Jurkat, Clone E6-1 (cell line): ENCODE measurements at places on chromosomes 13 and 19.

DNA sequence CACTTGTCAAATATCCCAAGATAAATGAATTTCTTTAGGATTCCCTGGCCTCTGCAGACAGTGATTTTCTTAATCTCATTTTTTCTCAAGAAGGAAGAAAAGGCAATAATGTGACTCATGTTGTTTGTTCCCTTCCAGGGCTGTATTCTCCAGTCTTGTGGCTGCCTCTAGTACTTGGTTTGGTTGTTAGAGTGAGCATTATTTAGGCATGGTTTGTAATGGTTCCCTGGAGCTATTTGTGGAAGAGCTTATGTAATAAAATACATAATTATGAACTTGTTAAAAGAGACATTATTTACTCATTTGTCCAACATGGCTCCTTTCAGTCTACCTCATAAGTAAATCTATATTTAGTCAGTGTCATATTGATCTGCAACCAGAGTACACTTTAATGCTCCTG lies 270.4 kb downstream of the DCT start:
- DNase-seq: no peak

DNA sequence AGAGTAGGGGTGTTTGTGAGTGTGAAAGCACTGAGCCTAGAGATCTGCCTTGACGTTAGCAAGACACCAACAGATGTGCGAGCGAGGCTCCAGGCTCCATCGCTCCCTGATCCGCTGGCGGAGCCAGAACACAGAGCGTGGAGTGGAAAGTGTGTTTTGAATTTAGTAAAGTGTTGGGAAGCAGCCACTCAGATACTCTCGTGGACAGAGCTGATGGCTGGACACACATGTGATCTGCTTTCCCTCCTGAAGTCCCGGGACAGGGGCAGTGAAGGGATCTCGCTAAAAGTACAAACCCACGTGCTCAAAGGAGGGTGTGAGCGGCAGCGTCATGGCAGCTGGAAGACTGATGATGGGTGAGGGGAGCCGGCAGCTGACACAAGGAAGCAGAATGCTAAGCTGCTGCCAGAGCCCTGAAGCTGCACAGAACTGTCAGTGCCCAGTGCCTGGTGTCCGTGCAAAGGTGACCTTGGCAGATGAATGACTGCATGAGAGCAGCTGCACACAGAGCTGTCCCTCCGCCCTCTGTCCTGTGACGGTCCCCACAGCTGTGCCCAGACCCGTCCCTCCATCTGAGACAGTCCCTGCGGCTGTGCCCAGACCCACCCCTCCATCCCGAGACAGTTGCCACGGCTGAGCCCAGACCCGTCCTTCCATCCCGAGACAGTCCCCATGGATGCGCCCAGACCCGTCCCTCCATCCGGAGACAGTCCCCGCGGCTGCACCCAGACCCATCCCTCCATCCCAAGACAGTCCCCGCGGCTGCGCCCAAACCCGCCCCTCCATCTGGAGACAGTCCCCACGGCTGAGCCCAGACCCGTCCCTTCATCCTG lies 29.6 kb upstream of the TMEM255B start:
- DNase-seq: no peak

GRCh38 chr19:40689339-40690049 lies 957 bp downstream of the NUMBL start:
- peak; percentile 39 for DNase-seq

DNA sequence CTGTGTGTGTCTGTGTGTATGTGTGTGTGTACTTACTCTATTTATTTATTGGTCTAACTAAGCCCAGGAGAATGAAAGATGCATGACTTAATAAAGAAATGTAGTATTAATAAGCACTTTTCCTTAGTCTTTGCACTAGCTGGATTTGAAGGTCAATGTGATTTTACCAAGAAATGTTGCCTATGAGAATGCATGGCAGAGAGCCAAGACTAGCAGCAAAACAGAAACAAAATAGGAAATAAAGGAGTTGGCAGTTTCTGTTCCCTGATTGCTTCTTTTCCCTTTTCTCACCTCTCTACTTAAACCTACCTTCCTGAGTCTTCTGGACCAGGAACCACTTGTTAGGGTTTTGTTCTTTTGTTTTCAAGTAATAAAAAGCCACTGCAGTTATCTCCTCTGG lies 286.1 kb downstream of the KCTD12 start:
- no peak for DNase-seq

DNA sequence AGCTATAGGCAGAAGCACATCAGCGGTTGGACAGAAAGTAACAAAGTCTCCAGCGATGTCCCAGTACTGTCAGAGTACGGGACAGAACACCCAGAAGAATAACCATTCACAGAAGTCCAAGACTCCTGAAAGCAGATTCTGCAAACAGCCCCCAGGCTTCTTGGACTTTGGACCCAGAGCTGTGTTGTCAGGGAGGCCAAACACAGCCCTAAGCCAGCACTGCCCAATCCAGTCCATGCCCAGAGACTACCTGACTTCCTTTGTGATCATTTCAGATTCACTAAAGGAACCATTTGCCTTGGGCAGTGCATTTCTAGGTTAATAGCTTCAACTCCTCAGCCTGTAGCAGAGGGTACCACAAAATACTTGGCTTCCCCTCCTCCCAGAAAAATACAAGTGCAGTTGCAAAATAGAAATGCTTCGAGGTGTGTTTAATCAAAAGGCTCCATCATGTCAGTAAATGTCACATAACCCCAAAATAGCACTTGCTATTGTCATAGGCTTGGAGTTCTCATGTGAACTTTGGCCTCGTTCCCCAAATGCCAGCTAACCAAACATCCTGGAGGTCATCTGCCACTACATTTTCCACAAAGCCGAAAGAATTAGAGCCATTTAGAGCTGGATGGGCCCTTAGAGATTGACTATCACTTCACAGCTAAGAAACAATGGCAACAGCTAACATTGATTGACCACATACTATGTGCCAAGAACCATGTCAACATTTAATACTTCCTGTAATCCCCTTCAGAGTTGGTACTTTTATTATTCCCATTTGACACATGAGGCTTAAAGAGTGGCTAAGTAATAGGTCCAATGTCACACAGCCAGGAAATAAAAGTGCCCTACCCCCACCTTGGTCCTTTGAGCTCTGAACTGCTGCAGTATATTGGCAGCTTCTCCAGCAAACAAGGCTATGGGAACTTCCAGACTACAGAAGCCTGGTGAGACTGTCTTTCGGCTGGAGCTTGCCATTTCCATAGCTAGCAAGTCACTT lies 329.9 kb downstream of the FOXO1 start:
- no peak for DNase-seq

DNA sequence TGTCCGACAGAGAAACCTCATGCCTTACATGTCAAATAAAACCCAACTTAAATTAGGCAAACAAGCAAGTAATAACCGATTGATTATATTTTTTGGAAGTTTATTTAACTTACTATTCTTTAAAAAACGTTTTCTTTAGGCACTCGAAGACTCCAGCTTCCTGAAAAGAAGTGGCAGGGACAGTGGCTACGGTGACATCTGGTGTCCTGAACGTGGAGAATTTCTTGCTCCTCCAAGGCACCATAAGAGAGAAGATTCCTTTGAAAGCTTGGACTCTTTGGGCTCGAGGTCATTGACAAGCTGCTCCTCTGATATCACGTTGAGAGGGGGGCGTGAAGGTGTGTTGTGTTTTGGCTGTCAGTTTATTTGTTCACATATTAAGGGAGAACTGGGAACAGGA lies 164.4 kb downstream of the LMO7 start:
- DNase-seq: no peak

- DNase-seq: no peak
Measured at GRCh38 chr19:32063601-32064000, 281.8 kb upstream of the ZNF507 start.

DNA sequence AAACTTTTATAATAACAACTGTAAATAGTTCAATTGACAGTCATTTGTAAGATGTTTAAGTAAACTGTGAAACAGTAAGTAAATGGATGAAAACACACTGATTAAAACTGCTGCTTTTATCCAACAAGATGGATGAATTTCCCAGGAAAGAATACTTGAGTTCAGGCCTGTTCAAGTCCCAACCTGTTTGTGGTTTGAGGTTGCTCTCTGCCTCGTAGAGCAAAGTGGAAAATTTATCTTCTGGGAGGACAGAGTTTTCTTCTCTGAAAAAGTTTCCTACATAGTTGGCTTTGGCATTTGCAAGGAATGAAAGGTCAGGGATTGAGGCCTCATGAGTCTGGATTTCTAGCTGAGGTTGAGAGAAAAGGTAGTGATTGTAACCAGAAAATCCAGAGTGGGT lies 15.2 kb upstream of the ZNF543 start:
- no peak for DNase-seq

- DNase-seq: no peak
Measured at GRCh38 chr13:75390229-75390628, 91.7 kb downstream of the TBC1D4 start.

- DNase-seq: no peak
Measured at GRCh38 chr13:26503826-26504594, 53.5 kb upstream of the WASF3 start.

DNA sequence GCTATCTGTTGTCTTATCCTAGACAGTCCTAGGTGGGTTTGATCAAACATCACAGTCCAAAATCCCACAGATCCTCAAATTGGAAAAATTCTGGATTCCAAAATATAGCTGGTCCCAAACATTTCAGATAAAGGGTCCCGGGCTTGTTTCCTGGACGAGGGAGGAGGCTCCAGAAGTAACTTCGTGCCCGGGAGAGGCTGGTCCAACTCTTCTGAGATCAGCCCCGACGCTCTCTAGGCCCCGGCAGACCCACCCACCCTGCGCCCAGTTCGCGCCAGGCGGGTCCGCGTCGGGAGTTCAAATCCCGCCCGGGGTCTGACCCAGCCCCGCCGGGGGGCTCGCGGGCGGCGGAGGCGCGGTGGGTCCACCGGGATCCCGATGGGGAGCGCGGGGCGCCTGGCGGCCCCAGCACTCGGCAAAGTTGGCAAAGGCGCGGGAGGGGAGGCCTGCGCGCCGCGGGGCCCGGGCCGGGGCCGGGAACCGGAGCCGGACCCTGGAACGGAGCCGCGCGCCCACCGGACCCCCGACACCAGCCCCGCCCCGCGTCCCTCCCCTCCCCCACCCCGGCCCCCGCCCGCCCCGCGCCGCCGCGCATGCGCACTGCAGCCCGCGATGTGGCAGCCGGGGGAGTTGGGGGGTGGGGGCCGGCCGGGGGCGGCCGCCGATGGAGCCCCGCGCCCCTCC lies 513 bp downstream of the MIER2 start:
- DNase-seq: no peak

GRCh38 chr19:6570764-6571163 lies 20.2 kb downstream of the CD70 start:
- no peak for DNase-seq

GRCh38 chr13:68176475-68176874 lies 946.3 kb upstream of the PCDH9 start:
- DNase-seq: no peak

DNA sequence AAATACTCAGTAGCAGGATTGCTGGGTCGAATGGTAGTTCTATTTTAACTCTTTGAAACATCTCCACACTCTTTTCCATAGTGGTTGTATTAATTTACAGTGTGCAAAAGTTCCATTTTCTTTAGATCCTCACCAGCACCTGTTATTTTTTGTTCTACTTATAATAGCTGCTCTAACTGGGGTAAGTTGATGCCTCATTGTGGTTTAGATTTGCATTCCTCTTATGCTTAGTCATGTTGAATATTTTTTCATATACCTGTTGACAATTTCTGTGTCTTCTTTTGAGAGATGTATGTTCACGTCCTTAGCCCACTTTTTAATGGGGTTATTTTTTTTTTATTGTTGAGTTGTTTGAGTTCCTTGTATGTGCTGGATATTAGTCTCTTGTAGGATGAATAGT lies 144.6 kb downstream of the NBEA start:
- DNase-seq: no peak

GRCh38 chr19:15556634-15557181 lies 48.4 kb downstream of the CYP4F22 start:
- no peak for DNase-seq

- DNase-seq: no peak
Measured at GRCh38 chr13:95455782-95456181, 96.7 kb upstream of the CLDN10 start.

DNA sequence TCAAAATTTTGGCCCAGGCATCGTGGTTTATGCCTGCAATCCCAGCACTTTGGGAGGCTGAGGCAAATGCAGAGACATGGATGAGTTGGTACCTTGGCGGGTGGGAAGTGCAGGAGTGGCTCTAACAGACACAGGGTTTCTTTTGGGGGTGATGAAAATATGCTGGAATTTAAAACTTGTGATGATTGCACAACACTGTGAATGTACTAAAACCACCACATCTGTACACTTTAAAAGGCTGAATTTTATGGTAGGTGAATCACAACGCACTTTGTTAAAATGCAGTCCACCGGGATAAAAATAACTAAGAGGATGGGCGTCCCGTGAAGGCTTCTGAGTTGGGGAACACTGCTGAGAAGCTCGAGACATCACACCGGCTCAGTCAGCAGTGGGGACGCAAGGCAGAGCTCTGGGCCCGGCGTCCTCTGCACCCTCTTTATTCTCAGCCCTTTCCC lies 47.1 kb downstream of the MLLT1 start:
- DNase-seq: no peak

DNA sequence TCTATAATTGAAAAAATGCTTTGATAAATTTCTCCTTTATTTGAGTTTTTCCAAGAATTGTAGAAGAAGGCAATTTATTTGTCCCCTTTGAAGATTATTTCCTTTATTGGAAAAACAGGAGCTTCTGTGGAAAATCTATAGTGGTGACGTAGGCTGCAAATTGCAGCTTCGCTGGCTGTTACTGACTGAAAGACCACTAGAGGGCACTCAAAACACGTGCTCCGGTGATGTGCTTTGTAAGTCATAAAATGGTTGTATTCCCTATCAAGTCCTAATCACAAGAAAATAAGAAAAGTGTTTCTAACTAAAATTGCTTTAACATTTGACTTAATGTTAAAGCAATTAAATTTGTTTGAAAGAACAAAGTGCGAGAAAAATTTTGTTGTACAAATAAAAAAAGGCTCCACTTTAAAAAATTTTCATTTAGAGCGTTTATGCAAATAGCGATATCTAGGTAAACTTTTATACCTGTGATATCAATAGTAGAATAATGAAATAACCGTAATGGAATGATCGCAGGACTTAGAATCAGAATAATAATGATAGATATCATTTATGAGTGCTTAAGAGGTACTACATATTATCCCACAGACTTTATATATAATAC lies 638.2 kb upstream of the SPRY2 start:
- DNase-seq: peak; percentile 64

GRCh38 chr13:51093574-51093973 lies 17.5 kb downstream of the C13orf42 start:
- no peak for DNase-seq

- DNase-seq: no peak
Measured at GRCh38 chr19:44740351-44740824, 8.1 kb upstream of the BCL3 start.

GRCh38 chr19:41352609-41353465 lies 885 bp downstream of the TGFB1 start:
- no peak for DNase-seq

DNA sequence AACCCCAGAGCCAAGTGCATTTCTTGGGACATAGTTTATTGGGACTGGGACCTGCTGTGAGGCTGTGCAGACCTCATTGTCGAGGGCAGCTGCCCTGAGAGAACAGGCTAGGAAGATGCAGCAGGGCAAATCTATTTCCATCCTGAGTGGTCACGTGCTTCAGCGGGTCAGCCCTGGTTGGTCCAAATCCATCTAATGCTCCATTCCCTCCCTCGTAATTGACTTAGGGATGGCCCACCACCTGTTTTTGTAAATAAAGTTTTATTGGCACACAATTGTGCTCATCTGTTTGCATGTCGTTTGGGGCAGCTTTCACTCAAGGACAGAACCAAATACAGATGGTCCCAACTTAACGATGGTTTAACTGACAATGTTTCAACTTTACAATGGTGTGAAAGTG lies 75.5 kb upstream of the ADGRE5 start:
- no peak for DNase-seq
